ENCODE measurements at places on chromosomes 7 and 10. TPM values are rescaled to one million over a fixed set of nuclear protein-coding genes. Genes with fewer than 3 reads are reported as not detected.

GRCh38 chr10:15858861-15859281 is 1.4 kb downstream of the MINDY3 start:
- no peak for DNase-seq

DNA sequence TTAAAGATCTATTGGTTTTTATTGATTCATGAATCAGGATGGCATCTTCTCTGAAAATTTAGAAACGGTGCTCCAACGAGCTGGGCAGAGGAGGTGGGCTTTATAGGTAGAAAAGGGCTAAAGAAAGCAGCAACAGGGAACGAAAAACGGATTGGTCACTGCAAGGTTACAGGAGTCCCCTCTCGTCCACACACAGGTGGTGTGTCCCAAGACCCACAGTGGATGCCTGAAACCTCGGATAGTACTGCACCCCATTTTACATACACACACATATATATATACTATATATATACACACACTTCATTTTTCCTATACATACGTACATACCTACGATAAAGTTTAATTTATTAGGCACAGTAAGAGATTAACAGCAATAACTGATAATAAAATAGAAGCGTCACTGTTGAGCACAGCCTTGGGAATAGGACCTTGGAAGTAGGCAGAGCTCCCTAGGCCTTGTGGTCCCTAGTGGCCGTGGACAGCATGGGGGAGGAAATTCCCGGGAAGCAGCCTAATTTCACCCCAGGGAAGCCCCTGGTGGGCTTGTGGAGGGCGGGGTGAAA is 737 bp upstream of the NUB1 start:
- DNase-seq, result no peak

DNA sequence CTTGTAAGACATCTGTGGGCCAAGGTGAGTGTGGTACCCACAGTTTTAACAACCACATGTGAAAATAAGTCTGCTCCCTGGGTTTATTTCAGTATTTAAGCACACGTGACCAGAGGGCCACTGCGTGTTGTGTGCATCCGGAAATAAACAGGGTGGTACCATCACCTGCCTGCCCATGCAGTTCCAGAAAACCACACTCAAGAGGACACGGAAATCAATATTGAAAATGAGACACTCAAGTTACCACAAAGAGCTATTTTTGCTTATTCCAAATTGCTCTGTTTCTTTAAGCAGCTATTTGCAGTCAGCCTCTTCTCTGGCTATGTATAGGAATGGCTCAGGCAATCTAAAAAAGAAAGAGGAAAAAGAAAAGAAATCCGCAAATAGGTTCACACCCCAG is 71.8 kb upstream of the LOXL4 start:
- no peak for DNase-seq

DNA sequence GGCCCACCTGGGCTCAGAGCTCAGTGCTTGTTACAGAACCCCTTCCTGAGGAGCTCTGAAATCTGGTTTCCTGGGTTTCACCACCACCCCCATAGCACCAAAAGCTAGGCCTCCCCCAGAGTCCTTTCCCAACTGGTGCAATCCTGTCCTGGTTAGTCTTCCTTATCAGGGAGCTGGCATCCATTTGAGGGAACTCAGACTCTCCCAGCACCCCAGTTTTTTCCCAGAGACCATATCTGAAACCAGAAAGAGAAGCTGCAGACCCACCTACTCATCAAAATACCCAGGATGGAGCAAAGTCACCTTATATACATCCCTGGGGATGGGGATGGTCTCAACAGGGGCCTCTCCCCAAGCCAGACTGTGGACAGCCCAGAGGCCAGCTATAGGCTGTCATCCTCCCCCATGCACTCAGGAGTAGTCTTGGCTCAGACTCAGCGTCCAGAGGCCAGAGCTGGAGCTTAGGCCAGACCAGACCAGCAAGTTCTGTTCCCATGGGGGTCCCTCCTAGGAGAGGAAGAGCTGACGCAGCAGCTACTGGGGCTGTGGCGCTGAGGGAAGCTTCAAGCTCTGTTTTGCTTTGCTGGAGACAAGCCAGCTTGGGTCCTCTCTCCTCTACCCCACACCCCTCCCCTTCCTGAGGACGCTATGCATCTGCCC is 3.0 kb downstream of the TBATA start:
- DNase-seq, result no peak

DNA sequence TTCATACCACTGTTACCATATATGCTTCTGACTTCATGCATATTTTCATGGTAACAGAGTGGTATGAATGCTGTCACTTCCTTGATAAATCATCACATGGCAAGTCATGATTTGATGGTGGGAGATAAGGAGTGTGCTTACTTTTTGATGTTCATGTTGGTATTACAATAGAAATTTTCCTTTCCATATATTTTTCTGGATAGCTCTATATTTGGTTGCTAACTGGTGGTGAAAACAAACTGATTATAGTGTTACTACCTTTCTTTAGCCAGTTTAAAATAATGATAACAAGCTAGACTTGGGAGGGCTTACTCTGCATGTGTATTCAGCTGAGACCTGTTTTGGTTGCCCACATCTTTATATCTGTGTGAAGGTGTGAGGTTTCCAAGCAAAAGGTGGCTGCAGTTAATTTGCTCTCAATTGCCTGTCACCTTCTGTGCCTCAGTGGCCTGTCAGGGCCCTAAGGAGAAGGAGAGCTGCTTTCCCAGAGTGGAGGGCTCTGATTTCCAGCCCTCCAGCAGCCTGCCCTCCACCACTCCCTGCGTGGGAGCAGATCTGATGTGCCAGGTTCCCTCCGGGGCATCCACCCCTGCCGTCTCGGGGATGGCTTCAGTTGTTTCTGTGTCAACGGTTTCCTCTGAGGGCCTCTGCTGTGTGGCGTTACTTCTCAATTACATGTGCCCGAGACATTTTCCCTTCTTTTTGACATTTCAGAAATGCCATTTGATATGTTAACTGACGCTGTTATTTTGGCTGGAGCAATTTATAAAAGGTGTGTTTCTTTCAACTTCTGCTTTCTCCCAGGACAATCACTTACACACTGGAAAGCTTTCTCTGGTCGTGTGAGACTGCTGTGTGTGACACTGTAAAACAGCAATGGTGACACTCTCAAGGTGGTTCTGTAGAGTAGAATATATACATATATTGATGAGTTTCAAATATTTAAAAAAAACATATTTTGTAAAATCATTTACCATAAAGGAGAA is 107.7 kb upstream of the KLF6 start:
- DNase-seq, result no peak

The BAIAP2L1 gene
- total RNA-seq, result 0.36 TPM

The FRMPD2 gene
- total RNA-seq, result not detected

The ATP6V0A4 gene
- total RNA-seq, result not detected

The ACBD7 gene
- not detected for total RNA-seq
